ENCODE measurements at places on chromosomes 6 and 20. TPM values are rescaled to one million over a fixed set of nuclear protein-coding genes. Genes with fewer than 3 reads are reported as not detected.

The LINC00237 gene
- total RNA-seq, result not detected

The PSORS1C1 gene
- total RNA-seq, result 3.1 TPM

The FIG4 gene
- 28.9 TPM for total RNA-seq

The CD40 gene
- total RNA-seq, result 1.2 TPM

The SOBP gene
- 10.4 TPM for total RNA-seq

The TFAP2D gene
- not detected for total RNA-seq

Data from articular chondrocyte of knee joint (primary cell).